ENCODE measurements at places on chromosomes 5 and 9.

DNA sequence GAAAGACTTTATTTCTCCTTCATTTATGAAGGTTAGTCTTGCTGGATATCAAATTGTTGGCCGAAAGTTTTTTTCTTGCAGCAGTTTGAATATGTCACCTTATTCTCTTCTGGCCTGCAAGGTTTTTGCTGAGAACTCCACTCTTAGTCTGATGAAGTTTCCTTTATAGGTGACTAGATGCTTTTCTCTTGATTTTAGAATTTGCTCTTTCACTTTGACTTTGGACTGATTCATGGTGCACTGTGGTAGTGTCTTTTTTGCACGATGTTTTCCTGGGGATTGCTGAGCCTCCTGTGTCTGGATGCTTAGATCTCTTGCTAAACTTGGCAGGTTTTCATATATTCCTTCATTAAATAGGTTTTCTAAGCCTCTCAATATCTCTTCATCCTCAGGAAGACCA, 12.4 kb downstream of the AHRR start:
- DNase-seq, result no peak

DNA sequence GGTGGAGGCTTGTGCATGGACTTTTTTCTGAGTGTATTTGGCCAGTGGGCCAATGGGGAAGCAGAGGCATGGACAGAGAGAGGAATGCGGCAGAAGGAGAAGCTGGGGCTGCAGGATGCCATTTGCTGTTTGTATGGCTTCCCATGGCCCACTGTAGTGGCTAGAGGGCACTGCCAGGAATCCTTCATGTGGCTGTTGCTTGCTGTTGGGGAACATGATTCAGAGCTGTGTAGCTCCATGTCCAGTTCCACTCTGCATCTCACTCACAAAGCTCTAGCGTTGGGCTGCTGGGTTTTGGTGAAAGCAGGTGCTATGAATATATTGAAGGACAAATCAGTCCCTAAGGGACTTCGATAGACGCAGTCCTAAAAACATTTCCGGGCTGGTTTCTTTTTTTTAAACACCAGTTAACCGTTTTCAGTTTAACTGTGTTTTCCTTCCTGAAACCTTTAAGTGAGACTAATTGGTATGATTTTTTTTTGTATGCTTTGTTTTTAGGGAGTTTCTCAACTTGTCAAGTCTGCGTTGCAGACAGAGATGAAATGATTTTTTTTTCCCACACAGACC, 51.3 kb downstream of the SLC22A5 start:
- no peak for DNase-seq

DNA sequence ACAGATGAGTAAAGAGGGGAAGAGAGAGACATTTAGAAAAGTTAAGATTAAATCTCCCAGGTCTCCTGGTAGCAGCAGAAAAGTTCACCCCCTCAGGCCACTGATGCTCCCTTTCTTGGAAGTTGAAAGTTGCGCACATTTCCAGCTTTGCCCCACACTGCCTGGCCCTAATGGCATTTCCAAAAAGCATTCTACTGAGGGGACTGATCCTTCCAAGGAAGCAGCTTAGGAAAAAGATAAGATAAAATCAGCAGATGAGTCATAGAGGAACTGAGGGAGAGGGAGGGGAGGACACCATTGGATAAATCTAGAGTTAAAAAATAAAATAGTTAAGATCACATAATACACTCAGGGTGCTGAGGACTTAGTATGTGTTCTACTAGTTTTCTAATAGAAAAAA, 67.6 kb upstream of the SLC12A2 start:
- DNase-seq, result no peak

GRCh38 chr9:35759795-35760194, 5.7 kb upstream of the MSMP start:
- DNase-seq, result no peak
